ENCODE measurements at places on chromosomes 5 and 9. TPM values are rescaled to one million over a fixed set of nuclear protein-coding genes. Genes with fewer than 3 reads are reported as not detected.

TRUB2 gene
- 22.9 TPM for total RNA-seq

ACOT12 gene
- 0.22 TPM for total RNA-seq

AJM1 gene
- total RNA-seq: 7.5 TPM

GRCh38 chr5:37490931-37491330 lies 111.8 kb downstream of the WDR70 start:
- no peaks in the 10 kb centered on the region for H3K36me3 ChIP-seq
- H3K27me3 ChIP-seq: no peaks in the 10 kb centered on the region
- H3K4me3 ChIP-seq: no peak overlapping the region
- no peak overlapping the region for H3K27ac ChIP-seq

- peaks cover 6% of the 10 kb centered on the region for H3K4me1 ChIP-seq
- DNase-seq: no peak
- H3K27ac ChIP-seq: no peak overlapping the region
- no peak overlapping the region for H3K4me3 ChIP-seq
- H3K27me3 ChIP-seq: no peaks in the 10 kb centered on the region
- no peaks in the 10 kb centered on the region for H3K36me3 ChIP-seq
Measured at GRCh38 chr5:994272-994607, 14.4 kb upstream of the NKD2 start.

DNA sequence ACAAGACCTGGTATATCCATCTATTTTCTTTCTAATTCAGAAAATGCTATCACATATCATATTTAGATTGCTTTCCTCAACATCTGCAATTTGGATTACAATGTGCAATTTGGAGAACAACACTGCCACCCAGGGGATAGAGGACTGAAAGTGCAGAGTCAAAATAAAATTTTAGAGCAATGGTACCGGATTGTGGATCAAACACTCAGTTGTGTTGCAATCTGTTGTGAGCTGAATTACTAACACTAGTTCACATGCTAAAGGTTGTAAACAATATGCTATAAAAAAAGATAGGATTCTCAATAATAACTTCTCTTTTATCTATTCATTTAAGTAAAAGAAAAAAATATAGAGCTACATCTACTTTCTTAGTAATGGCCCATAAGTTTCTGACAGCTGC lies 11.9 kb upstream of the SRFBP1 start:
- DNase-seq: no peak
- H3K36me3 ChIP-seq: no peaks in the 10 kb centered on the region
- no peaks in the 10 kb centered on the region for H3K27me3 ChIP-seq
- H3K4me1 ChIP-seq: no peaks in the 10 kb centered on the region
- no peak overlapping the region for H3K4me3 ChIP-seq
- no peak overlapping the region for H3K27ac ChIP-seq

DNA sequence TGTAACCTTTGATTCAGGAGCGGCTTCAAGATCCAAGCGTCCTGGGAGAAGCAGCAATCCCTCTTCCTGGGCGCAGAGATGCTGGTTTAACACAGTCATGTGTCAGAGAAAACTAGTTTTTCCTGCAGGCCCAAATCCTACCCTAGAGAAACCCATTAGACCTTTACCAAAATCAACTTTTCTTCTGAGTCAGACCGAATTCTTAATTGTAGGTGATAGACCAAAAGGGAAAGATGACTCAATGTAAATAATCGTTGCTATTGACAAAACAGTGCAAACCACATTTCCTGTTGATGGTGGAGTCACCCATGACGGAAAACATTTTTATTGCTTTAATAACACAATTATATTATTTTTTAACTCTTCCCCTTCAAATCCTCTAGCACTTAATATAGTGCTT lies 40.1 kb downstream of the SLC1A1 start:
- H3K4me3 ChIP-seq: no peak overlapping the region
- H3K27me3 ChIP-seq: no peaks in the 10 kb centered on the region
- peak overlapping the region; percentile 66 for H3K27ac ChIP-seq
- H3K36me3 ChIP-seq: no peaks in the 10 kb centered on the region

DNA sequence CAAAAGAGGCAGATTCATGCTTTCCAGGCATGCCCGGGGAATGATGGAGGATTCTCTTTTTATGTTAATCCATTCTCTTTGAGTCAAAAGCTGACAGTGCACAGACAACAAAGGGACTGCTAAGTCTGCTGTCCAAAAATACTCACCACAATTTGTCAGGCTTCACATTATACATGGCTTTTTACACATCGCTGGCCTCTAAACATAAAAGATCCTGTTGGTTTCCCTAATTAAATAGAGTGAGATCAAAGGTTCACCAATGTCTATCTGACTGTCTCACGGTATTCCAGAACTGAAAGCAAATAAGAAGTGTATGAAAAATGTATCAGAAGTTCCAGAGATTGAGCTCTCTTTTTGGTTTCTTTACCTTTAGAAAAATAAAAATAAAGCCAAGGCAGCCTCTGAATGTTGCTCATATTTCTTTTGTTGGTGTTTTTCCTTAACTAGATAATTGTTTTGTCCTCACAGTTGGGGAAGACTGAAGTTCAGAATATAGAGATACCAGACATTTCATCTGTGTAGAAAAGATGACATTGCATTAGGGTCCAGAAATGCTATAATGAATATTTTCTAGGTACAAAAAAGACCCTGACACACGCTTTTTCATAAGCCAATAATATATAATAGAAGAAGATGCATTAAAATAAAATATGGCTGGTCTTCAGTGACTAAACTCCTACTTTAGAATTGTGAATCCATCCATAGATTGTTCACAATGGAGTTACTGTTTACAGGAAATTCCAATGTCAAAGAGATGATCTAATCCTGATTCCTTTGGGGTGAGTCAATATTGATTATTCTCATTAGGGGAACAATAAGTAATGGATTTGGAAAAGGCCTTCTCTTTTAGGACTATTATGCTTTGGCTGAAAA lies 688.2 kb upstream of the CDH6 start:
- no peaks in the 10 kb centered on the region for H3K27me3 ChIP-seq
- no peak for DNase-seq
- H3K27ac ChIP-seq: no peak overlapping the region
- no peak overlapping the region for H3K4me3 ChIP-seq

IFNA13 gene
- not detected for total RNA-seq

GRCh38 chr9:131112374-131113154 lies 12.8 kb upstream of the NUP214 start:
- DNase-seq: no peak
- H3K4me3 ChIP-seq: no peak overlapping the region
- H3K4me1 ChIP-seq: no peaks in the 10 kb centered on the region
- no peaks in the 10 kb centered on the region for H3K36me3 ChIP-seq
- no peak overlapping the region for H3K27ac ChIP-seq
- peaks cover 25% of the 10 kb centered on the region for H3K27me3 ChIP-seq

DNA sequence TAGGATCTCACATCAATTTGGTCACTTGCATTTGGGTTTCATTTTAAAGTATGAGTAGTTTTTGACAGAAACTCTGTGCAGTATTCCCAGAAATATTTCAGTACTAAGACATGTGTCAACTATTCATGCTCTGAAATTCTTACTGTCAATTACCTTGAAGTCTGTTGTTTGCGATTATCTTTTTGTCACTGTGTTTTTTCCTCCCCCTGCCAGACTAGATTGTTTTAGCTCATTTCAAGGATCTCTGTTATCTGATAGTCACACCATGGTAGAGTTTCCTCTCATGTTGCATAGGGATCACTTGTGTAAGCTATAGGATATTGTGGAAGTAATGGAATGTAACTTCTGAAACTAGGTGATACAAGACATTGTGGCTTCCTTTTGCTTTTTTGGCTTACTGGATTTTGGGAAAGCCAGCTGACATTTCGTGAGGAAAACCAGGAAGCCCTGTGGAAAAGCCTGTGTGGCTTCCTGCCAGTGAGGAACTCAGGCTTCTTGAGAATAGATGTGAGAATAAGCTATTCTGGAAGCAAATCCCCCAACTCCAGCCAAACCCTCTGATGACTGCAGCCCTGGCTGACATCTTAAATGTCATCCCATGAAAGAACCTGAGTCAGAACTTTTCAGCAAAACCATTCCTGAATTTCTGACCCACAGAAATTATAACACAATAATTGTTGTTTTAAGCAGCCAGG lies 122.2 kb downstream of the FGF10 start:
- H3K27me3 ChIP-seq: no peaks in the 10 kb centered on the region
- DNase-seq: no peak
- no peaks in the 10 kb centered on the region for H3K4me1 ChIP-seq
- H3K4me3 ChIP-seq: no peak overlapping the region
- H3K36me3 ChIP-seq: no peaks in the 10 kb centered on the region
- H3K27ac ChIP-seq: no peak overlapping the region

Measured in T-cell (primary cell).